ENCODE measurements at places on chromosomes 6 and 20.

DNA sequence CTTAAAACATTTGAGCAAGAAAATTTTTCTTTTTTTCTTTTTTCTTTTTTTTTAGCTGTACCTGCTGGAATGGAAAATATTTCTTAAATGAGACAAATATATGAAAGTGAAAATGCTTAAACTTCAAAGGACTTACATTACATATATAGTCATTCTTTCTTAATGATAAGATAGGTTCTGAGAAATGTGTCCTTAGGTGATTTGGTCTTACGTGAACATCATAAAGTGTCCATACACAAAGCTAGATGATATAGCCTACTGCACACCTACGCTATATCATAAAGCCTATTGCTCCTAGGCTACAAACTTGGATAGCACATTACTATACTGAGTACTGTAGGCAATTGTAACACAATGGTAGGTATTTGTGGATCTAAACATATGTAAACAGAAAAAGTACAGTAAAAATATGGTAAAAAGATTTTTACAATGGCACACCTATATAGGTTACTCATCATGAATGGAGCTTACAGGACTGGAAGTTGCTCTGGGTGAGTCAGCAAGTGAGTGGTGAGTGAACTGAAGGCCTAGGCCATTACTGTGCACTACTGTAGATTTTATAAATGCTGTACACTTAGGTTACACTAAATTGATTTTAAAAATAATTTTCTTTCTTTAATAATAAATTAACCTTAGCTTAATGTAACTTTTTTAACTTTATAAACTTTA lies 54.6 kb downstream of the RPP21 start:
- DNase-seq = no peak

GRCh38 chr6:44190715-44191114 lies 26.0 kb upstream of the MYMX start:
- DNase-seq = no peak

DNA sequence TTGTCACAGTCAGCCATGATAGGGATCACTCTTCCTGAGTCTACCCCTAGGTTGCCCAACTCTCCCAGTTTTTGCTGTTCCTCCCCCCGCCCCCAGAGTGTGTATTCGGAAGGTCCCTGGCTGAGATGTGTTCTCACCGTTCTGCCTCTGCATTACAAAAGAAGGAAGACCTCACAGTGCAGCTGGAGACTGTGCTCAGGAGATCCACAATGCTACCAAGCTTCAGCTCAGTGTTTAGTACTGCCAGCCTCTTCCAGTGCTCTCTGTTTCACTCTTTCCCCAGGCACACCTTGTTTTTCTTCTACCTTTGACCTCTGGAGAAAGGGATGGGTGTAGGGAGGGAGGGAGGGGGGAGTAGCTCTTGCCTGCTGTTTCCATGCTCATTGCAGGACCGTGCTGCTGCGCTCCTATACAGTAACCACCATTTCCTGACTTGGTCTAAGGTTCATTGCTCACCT lies 13.4 kb upstream of the MOCS1 start:
- no peak for DNase-seq

DNA sequence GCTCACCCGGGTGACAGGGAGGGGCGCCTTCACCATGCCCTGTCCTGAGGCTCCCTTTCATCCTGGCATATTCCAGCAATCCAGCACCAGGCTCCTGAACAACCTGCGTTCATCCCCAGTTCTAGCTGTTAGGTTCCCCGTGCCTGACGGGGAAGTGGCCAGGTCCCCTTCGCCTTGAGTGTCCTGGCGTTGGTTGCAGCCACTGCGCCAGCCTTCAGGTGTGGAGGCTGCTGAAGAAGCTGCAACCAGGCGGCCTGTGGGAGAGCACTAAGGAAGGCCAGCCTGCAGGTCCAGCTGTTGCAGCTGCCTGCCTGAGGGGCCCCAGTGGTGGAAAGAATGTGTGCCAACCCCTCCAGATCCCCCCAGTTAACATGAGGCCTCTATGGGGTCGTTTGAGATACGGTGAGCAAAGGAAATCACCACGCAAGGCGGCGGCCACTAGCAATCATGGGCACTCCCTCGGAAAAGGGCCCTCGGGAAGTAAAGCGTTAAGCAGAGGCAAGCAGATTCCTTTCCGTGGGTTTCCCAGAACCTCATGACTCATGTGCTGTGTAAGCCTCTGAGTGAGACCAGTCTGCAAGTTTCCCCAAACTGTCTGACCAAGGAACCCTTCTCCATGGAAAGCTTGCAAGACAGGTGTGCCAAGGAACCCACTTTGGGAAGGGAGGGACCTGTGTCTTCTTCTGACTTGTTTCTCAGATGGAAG lies 320.8 kb downstream of the TAF4 start:
- no peak for DNase-seq

DNA sequence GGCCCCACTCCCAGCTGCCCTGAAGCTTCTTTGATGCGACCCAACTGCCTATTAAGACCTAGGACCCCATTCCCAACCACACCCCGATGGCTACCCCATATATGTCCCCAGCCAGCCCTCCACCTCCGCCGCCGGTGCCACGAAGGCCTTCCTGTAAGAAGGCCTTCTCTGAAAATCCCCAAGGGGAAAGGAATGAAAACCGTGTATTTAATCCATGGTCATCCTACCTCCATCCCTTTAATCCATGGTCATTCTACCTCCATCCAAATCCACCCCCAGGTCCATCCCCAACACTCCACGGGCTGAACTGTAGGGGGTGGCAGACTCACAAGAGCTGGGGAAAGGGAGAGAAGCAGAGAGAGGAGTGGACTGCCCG lies 545 bp upstream of the VSX1 start:
- DNase-seq = no peak

All from stimulated activated CD4-positive, alpha-beta T cell treated with anti-CD3 and anti-CD28 coated beads, Interleukin-4, amount 100 ng/mL, for 1 hour (primary cell).